ENCODE measurements at places on chromosomes 4 and X.

DNA sequence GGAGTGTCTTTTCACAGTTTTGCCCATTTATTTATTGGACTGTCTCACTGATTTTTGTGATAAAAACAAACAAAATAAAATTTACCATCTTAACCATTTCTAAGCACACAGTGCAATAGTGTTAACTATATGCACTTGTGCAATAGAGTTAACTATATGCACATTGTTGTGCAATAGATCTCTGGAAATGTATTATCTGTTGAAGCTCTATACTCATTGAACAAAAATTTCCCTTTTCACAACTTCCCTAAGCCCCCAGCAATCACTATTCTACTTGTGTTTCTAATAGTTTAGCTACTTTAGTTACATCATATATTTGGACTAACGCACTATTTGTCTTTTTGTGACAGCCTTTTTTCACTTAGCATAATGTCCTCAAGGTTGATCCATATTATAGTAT is 59.7 kb upstream of the BEX4 start:
- DNase-seq = peak; percentile 32

DNA sequence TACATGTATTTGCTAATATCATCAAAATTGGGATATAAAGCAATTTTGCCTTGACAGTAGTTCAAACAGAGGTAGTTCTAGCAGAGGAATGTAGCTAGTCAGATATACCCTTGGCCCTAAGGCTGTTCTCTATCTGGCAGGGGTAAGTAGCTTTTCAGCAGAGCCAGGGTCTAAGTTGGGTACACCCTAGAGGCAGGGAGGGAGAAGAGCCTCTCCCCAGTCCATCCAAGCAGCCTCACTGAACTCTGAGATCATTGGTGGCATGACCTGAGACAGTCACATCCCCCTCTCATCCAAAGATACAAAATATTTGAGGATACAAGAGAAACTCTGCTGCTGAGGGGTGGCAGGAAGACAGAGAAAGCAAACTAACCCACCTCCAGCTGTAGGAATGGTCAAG is 343.7 kb downstream of the DHX15 start:
- no peak for DNase-seq

GRCh38 chr4:39169426-39169825 is 12.9 kb upstream of the WDR19 start:
- no peak for DNase-seq

DNA sequence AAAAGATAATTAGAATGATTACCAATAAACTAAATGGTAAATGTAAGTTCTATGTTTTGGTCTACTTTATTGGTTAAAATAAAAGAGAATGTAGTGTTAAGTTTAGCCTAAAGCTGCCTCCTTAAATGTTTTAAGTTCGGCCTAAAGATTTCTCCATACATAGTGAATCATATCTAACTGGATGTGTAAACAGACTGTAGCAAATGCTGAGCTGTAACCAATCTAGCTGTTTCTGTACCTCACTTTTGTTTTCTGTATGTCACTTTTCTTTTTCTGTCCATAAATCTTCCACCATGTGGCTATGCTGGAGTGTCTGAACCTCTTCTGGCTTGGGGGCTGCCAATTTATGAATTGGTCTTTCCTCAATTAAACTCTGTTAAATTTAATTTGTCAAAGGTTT is 121.2 kb downstream of the TBCK start:
- DNase-seq = no peak

DNA sequence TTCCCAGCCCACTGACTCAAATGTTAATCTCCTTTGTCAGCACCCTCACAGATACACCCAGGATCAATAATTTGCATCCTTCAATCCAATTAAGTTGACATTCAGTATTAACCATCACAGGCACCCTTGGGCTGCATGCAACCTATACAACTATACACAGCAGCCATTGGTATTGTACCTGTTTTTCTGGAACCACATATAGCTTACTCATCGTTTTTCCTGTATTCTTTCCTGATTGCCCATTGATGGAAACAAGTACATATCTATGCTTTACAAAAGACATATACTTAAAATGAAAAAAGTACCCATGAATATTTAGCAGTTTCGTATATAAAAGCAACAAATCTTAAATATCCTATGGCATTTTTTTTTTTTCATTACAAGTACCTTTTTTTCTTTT is 3.7 kb upstream of the FOXR2 start:
- DNase-seq = no peak

GRCh38 chrX:127459790-127460189 is 592.4 kb downstream of the ACTRT1 start:
- DNase-seq = no peak

DNA sequence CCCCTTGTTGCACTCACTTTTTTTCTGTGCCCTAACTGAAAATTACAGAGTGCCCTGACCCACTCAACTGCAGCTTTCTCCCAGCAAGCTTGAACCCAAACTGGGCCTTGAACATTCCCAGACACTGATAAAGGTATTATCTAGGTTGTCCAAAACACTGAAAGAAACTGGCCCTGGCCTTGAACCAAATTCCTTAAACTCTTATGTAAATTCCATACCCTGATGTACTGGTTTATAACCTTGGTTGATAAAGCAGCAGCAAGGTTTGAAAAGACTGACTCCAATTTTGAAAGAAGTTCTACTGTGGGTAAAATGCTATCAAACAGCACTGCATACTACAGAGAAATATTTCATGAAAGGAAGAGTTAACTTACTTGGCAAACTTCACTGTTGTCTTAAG is 125.6 kb downstream of the PHF8 start:
- no peak for DNase-seq

GRCh38 chr4:1400831-1401408 is 5.3 kb downstream of the NKX1-1 start:
- no peak for DNase-seq

DNA sequence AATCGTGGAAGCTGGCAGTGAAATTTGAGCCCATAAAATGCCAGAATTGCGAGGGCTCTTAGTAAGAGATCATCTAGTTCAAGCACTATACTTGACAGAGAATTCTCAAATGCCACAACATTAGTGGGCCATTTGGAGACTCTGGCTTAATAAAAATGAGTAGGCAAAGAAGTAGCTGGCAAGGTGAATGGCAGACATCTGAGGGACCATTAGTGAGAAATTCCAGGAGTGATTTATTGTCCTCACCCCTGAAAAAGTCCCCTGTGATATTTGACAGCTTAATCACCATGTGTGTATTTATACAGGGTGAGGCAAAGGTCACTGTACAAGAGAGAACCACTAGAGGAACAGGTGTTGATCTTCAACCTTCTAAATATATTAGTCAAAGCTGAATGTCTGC is 207.5 kb downstream of the CHRDL1 start:
- no peak for DNase-seq

- peak; percentile 20 for DNase-seq
Measured at GRCh38 chrX:1493877-1494510, 41.3 kb upstream of the ASMTL start.

All from AML-193 (cell line).